Fibroblast of gingiva (primary cell): ENCODE measurements at places on chromosomes 5 and 9.

DNA sequence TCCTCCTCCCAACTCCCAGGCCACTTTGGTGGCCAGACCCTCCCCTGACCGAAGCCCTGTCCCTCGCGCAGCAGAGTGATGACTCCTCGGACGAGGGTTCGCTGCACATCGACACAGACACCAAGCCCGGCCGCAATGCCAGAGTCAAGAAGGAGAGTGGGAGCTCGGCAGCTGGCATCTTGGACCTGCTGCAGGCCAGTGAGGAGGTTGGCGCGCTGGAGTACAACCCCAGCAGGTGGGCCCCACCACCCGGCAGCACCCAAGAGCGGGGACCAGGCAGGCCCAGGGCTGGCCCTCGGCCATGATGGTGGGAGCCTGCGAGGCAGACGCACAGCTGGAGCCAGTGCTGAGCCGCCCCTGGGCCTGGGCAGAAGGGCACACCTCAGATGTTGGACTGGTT, 90.6 kb downstream of the PHF2 start:
- no peak for DNase-seq

GRCh38 chr5:154514331-154514730, 36.3 kb upstream of the HAND1 start:
- DNase-seq: no peak

DNA sequence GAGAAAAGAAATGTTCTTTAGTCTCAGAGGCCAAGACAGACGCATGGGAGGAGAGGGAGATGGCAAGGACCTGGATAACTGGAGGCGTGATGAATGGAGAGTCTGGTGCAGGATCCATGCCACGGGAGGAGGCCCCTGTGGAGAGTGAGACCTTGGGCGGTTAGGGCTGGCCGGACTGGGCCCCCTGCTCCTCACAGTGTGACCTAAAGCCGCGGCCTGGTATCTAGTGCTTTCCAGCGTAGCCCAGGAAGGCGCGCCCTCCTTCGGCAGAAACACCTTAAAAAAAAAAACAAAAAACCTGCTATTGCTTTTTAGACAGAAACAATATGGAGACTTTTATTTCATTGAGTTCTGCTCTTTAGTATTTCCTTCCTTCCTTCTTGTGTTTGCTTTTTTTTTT, 33.1 kb downstream of the SCGB3A1 start:
- DNase-seq: no peak

DNA sequence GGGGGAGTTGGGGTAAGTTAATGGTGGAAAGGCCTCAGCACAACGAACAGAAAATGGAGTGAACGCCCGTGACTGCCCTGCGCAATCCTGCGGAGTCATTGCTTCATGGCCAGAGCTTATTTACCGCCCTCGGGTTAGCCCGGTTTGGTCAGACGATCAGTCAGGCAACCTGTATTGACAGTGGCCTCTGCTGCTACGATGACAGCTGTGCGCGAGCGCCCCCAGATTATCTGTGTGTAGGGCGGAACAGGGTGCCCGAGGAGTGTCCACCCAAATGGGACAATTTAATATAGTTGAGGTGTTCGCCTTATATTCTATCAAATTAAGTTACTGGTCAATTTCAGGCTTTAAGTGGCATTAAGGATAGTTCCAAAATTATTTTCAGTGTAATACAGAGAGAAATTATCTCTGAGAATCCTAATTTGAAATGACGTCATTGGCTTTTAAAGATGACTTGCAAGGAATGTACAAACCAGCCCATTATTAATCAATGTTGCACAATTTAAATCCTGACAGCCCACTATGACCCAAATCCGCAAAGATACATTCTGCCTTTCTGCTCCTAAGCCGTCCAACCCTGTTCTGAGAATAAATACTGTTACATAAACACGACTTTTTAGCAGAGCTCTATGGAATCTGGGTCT, 879 bp upstream of the UBQLN1 start:
- DNase-seq: peak; percentile 71

DNA sequence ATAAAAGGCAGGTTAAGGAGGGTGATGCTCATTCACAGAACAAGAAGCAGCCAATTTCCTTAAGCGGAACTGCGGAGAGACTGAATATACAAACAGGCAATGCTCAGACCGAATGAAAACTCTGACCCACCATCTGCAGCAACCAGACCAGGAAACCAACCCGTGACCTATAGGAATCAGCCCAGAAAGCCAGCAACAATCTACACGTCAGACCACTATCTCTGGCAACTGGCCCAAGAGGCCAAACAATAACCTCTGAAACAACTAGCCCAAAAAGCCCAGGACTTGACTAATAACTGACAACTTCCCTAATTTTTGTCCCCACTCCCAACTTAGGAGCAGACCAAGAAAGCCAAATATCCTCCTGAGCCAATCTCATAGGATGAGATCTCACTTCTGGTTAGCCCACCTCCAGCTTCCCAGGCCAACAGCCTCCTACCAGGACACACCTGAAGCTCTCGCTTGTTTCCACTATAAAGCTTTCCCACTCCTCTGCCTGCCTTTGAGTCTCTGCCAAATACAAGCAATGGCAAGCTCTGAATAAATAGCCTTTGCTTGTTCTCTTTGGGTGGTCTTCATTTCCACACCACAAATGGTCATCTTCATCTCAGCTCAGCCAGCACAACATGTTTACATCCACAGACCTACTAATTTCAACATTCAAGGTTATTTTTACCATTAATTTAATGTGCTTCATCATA, 168.5 kb downstream of the HSD17B3 start:
- DNase-seq: no peak

DNA sequence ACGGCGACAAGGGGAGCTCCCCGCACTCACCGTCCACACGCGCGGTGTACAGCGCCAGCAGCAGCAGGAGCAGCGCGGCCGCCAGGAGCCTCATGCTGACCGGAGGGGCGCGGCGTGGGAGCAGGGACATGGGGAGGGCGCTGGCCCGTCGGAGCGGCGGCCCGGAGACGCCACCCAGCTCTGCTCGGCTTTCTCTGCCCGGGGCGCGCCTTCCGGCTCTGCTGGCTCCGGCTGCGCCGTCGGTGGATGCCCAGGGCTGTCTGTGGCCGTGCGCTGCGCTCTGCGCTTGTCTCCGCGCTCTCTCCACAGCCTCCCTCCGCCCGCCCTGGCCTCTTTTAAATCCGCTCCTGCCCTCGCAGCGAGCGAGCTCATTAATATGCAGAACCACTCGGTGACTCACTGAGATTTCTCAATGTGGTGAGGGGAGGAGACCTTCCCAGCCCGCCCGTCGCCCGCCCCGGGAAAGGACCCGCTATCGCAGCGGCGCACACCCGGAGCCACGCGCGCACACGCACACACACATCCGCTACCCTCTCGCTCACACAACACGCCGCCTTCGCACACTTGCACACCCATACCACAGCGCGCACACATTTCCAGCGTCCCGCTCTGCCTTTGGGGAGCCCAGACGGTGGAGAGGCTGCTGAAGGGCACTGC, at the start of gene CXCL14:
TSS of gene CXCL14 (minus strand) at position 307 of the 657 bp plus-strand sequence. CDS start at position 94, 213 bp downstream.
- DNase-seq: peak; percentile 72

GRCh38 chr5:57176350-57176857, 2.5 kb downstream of the GPBP1 start:
- peak; percentile 65 for DNase-seq

DNA sequence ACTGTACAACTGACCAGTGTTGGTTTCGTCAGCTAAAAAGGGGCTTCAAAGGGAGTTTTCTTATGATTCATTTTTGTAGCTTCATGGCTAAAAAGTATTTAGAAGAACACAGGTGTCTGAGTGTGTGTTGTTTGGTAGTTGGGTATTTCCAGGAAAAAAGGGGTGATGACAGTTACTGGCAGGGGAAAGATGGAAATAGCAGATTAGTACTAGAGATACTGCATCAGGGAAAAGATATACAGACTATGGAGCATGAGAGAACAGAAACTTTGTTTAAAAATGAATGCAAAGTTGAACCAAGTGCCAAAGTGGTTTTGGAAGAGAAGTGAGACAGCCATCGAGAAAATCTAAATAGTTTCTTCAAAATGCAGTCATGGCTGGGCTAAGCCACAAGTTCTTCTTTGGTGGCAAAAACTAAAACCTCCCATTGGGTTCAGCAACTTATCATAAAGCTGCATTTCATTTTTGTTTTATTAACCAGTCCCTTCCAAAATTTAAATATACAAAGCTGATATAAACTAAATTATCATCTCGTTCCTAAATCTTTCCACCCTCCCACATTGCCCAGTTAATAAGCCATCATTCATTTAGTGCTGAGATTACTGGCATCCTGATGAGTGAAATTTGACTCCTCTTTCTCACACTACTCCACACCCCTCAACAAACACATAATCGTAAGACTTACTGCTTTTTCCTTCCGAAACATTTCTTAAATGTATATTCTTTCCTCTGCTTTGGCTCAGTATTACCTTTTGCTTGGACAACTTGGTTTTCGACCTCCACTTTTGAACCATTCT, 33.5 kb downstream of the ELL2 start:
- no peak for DNase-seq

GRCh38 chr9:95130484-95130883, 187.0 kb downstream of the FANCC start:
- DNase-seq: no peak

DNA sequence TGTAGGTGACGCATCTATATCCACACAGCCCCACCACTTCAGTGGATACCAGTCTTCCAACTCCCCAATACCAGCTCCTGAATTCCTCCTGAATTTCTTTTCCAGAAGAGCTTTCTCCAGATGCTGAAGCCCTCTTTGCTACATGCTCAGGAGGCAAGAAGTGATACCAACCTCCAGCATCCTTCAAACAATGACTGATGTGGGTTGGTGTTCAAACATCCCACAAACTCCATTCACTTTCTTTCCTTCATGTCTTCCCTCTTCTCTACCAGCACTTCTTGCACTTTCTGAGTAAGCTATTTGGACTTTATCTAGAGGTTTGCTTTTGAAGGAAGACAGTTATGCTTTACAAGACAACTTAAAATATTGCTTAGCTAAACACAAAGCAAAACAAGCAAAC, 179.9 kb upstream of the RORB start:
- DNase-seq: no peak

DNA sequence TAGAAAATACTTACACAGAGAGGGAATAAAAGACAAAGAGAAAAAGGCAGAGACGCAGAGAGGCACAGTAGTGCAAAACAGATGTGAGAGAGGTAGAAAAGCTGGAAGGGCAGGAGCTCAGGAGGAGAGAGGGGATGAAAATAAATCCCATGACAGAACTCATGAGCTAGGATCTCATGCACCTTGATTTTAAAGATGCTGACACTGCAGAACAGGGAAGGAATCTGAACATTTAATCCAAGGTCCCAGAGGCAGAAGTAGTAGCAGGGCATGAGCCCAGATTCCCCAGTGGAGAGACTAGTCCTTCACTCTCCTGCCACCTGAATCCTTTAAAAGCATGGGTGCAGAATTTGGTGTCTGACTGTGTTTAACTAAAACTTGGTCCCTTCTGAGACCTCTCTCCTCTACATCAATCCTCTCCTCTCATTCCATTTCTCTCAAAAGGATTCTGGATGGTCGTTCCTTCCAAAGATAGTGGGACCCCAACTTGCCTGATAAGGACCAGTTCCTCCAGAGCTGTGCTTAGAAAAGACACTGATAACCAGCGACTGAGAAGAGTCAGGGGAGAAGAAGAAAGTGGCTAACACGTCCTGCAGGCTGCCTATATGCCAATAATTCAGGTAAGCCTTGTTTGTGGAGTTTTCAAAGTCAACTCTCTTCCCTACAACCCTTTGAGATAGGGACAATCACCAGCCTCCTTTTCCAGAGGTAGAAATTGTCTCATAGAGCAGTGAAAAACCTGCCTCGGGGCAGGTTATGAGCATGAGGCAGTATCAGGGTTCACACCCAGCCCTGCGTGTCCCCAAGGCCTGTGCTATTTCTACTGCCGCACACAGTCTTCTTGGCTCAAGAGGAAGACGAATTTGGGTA, 203.2 kb upstream of the TRIM32 start:
- DNase-seq: no peak

DNA sequence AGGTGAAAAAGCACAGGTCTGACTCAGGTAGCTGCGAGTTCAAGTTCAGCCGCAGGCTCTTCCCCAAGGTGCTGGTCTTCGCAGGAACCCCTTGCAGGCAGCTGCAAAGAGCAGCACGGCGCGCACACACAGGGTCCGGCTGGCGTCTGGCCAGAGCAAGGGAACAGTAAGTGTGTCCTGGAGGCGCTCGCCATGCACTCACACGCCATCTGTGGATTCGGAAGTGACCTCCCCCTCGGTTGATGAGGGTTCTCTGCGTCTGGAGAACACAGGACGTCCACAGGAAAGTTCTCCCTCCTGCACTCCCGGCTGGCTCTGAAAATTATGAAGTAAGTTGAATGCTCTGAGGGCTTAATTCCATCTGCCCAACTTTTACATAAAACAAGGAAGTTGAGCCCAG, 14.0 kb upstream of the EGFL7 start:
- DNase-seq: no peak

DNA sequence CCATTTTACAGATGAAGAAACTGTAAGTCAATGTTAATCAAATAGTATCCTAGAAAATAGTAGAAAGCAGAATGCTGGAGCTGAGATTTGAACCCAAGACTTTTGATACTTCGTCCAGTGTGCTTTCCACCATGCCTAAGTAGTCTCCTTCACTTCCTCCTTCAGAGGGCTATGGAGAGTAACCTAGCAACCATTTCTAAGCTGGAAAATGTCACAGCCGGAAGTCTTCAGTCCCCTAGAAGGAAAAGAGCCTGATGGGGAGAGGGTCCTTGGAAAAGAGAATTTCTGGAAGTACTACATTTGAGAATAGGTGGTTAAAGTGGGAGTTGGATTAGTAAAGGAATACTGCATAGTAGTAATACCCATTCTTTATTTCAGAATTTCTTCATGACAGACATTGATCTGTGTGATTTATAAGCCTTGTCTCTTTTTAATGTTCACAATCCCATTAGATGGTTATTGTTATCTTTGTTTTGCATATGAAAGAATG, 32.7 kb downstream of the PCDHAC2 start:
- DNase-seq: no peak

DNA sequence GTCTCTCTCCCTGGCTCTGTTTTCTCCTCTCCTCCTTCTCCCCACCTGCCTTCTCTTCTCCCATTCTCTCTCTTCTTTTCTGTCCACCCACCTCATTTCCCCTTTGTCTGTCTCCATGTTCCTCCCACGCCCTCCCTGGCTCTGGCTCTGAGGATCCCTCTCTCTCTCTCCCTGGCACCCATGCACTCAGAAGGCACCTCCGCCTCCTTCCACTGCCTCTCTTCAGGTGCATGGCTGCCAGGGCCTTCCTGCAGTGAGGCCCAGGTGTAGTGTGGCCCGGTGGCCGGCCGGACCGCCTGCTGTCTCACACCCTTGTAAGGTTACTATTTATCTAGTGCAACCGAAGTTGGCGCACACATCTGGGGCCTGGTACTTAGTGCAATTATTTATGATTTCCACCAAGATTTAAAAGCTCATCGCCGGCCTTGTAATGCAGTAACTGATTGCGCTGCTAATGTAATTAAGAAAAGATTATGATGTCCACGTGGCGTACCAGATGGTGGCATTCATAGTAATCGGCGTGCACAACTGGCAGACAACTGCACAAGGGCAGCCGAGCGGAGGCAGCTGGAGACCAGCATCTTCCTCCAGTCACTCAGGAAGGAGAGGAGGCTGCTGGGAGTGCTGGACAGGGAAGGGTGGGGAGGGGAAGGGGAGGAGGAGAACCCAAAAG, 50.4 kb upstream of the MVB12B start:
- no peak for DNase-seq

- DNase-seq: peak; percentile 6
These were observed 37.4 kb downstream of the SNX24 start for GRCh38 chr5:122882831-122883230.

GRCh38 chr5:32278406-32278805, 34.3 kb downstream of the MTMR12 start:
- peak; percentile 52 for DNase-seq
